NCI-H1105 (cell line): ENCODE measurements at places on chromosomes 16 and 17.

DNA sequence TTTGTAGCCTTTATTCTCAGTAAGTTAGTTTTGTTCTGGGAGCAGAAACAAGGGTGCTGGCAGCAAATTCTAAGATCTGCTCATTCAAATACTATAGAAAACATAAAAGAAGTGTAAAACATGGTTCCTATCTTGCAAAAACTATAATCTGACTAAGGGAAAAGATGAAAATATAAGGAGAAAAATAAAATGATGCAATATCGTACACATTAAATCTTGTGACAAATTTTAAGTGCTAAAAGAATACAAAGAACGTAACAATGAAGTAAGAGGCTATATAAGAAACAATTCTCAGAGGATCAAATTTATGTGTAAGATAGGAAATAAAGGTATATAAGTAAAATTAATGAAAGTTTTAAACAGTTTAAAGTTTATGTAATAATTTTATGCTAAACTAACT is 224.6 kb downstream of the CEP112 start:
- DNase-seq, result no peak

DNA sequence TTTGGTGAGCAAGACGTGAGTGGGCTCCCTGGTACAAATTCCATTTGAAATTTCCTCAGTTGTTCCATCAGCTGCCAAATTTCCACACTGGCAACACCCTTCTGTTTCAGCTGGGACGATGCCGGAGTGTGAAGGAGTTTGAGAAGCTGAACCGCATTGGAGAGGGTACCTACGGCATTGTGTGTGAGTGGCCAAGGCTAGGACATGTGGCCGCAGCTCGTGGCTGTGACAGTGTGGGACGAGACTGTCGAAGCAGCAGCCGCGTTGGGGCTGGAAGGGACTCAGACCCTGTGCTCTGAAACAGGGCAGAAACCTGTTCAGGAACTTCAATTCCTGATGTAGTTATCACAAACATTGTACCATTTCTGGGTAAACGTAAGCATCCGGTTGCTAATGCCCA is 2.7 kb downstream of the CDK10 start:
- no peak for DNase-seq

DNA sequence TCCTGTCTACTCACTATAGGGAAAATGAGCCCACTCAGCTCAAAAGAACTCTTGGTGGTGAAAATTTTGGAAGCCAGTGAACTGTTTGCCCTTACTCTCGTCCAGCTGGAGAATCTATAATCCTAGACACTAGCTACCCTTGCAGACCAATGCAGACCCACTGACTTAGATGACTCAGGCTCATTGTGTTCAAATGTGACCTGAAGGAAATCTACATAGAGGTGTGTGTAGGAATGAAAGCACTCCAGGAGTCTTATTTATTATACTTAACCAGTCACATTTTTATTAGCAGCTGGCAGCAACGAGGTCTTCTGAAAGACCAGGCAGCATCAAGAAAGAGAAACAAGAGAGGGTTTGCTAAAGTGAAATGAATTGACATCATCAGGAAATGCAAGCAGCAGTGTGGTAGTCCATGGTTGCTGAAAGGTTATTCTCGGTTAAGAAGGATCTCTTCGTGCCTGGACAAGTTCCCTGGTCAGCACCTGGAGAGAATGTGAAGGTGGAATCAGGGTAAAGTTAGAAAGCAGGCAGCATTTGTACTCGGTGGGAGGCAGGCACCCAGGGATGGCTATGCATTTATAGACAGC is 1.4 kb downstream of the KRTAP29-1 start:
- no peak for DNase-seq

- DNase-seq, result no peak
These were observed 263.4 kb downstream of the BCAS3 start for GRCh38 chr17:60941028-60941427.

DNA sequence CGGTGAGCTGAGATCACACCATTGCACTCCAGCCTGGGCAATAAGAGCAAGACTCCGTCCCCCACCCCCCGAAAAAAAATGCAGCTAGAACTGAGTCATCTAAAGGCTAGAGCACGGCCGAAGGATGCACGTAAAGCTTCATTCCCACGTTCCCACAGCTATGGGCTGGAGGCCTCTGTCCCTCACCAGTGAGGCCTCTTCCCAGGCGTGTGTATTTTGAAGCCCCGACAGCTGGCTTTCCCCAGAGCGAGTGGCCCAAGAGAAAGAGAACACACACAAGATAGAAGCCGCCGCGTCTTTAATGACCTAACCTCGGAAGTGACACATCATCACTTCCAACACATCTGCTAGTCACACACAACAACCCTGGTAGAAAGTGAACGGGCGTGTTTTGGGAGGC is 6.6 kb upstream of the KCTD5 start:
- DNase-seq, result no peak

DNA sequence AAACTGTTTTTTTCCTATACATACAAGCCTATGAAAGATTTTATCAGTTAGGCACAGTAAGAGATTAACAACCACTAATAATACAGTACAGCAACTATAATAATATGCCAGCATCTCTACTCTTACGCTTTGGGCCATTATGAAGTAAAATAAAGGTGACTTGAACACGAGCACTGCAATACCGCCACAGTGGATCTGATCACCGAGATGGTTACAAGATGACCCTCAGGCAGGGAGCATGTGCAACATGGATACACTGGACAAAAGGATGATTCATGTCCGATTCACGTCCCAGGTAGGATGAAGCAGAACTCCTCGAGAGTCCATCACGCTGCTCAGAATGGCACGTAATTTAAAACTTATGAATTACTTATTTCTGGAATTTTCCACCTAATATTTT is 10.5 kb downstream of the PELP1 start:
- no peak for DNase-seq
